ENCODE measurements at places on chromosomes 5 and 9.

DNA sequence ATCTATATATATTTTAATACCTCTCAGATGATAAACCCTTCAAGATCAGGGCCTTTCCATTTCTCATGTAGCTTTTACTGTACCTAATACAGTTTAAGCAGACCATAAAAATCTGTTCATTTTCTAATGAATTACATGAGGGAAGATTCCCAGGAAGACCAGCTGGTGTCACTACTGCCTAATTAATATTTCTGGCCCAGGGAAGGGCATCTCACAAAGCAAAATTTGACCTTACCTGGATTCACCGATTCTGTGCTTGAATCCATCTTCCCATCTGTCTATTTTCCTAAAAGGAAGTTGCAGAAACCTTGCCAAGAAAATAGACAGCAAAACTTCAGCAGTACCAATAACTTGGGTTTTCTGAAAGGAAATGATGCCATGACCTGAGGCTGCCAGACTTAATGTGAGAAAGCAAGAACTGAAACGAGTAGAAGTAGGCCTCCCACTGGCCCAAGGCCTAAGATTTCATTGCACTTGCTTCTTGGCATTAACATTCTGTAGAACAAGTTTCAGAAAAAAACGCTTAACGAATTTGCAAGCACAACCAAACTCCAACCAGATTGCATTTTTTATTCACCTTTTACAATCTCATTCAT is 83.0 kb upstream of the GLIS3 start:
- peak; percentile 34 for DNase-seq

DNA sequence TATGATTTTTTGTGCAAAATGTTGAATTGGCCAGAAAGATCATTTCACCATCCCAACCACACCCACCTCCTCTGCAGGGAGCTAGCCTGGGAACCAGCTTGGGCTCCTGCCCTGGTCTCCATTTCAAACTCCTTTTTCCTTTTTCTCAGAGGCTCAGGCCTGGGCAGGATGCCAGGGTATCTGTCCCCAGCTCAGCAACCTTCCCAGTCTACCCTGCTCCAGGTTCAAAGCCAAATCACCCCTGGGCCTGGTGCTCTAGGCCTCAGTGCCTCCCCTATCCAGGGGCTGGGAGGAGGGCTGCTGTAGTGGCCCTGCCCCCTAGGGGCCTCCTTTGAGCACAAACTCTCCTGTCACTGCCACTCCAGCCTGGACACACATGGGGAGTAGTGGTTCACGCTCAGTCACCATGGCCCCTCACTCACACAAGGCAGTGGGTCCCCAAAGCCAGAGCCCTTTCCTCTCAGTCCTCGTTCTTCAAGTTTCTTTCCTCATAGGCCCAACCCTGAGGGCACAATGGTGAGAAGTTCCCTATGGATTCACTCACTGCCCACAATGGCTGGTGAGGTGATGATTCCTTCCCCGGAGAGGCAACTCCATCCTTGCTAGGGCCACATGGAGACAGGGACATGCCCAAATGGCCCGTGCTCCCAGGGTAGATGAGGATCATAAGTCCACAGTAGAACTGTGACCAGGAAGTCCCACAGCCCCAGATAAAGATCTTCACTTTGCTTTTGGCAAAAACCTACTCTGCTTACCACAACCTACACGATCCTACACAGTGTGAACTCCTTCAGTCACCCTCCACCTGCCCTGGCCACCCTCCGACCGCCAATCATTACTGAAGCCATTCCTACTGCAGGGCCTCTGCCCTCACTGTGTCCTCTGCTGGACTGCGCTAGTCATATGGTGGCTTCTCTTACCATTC is 1.6 kb upstream of the ST6GALNAC4 start:
- DNase-seq, result no peak

DNA sequence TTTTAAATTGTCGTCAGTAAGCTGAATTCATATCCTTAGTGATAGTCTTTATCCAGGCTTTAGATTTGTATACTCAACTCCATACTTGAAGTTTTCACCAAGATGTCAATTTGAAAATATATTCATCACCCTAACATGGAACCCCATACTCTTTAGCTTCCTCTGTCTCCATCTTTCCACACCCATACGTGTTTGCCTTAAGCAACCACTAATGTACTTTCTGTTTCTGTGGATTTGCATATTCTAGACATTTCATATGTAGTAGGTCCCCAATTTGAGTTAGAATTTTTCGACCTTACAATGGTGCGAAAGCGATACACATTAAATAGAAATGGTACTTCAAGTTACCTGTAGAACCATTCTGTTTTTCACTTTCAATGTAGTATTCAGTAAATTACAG is 65.2 kb downstream of the NSD1 start:
- DNase-seq, result no peak

- no peak for DNase-seq
Observed at GRCh38 chr9:115520646-115521045, 402.7 kb upstream of the TNC start.

GRCh38 chr5:135195270-135195608 is 161.2 kb upstream of the PITX1 start:
- DNase-seq, result no peak

DNA sequence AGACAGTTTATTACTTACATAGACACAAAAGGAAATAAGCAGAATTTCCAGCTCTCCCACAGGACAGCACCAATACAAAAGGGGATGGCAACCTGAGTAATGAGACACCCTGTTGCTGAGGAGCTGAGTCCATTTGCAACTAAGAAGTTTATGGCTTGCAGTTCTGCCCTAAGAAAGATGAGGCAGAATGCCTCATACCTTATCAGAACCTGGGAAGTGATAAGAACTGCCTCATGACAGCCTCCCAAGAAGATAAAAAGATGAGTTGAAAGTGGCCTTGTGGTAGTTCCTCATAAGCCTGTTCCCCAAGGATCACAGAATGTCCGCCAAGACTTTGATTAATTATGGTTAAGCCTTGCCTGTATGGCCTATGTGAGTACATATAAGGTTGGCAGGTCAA is 41.7 kb downstream of the ZMAT2 start:
- no peak for DNase-seq

GRCh38 chr9:127586537-127586936 is 25.5 kb upstream of the STXBP1 start:
- DNase-seq, result peak; percentile 68

- DNase-seq, result no peak
Observed at GRCh38 chr5:140005145-140005591, 37.9 kb downstream of the NRG2 start.

GRCh38 chr5:179226696-179227095 is 118.6 kb downstream of the ADAMTS2 start:
- no peak for DNase-seq

- no peak for DNase-seq
Observed at GRCh38 chr5:54915466-54916027, 69.8 kb downstream of the ESM1 start.

GRCh38 chr9:36341936-36342577 is 58.0 kb downstream of the RNF38 start:
- no peak for DNase-seq

DNA sequence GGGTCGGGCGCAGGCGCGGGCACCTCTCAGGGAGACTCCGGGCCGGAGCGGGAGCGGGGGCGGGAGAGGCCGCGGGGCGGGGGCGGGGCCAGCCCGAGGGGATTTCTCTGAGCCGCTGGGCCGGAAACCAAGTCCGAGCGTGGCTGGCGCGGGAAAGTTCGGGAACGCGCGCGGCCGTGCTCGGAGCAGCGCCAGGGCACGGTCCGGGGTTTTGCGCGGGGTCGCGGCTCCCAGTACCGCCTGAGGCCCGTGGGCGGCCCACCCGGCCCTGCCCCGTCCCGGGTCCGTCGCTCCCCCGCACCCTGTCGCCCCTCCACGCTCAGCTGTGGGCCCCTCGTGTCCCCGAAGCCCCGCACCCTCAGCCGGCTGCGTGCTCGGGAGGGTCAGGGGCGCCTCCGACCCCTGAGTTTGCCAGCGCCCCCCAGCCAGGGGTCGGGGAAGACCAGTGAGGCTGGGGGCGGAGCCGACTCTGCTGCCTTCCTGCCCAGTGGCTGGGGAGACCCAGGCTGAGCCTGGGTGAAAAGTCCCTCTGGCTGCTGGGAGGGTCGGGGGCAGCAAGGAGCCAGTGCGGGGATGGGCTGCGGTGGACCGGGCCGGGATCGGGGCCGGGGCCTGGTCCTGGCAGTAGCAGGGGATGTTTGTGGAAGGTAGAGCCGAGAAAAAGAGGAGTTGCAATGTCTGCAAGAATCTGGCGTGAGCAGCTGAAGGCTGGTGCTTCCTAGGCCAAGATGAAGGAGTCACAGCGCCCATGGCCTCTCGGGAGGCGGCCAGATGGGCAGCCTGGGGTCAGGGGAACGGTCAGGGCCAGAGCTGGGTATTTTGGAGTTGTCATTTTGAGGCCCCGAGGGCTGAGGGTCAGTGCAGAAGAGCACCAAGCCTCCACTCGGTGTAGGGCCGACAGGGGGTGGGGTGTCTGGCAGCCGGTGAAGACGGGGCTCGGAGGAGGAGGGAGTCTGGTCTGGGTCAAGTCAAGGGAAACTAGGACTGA is 588 bp downstream of the TRAF2 start:
- peak; percentile 85 for DNase-seq

GRCh38 chr5:113474100-113474728 is 14.0 kb downstream of the MCC start:
- no peak for DNase-seq

- no peak for DNase-seq
Observed at GRCh38 chr5:172345881-172346280, 62.3 kb upstream of the UBTD2 start.

GRCh38 chr9:83339435-83339834 is 198.8 kb downstream of the FRMD3 start:
- no peak for DNase-seq

DNA sequence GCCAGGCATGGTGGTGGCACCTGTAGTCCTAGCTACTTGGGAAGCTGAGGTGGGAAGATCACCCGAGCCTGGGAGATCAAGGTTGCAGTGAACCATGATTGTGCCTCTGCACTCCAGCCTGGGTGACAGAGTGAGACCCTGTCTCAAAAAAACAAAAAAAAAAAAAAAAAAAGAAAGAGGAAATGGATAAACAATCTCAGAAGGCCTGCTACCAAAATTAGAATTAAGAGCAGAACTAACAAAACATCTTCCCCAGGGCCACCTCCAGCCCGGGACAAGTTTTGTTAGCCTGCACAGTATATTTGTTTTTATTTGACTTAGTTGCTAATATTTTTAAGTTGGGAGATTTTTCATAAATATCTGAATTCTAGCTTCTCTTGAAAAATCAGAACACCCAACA is 23.1 kb downstream of the PAX5 start:
- DNase-seq, result no peak

Data from CD4-positive, alpha-beta T cell treated with Interleukin-12 subunit alpha and Interleukin-12 subunit beta, for 1 hour (primary cell).